ENCODE measurements at places on chromosomes 7 and 10. TPM values are rescaled to one million over a fixed set of nuclear protein-coding genes. Genes with fewer than 3 reads are reported as not detected.

Gene CALCR
- total RNA-seq: not detected

Gene SCIN
- total RNA-seq: 0.02 TPM

Gene C10orf67
- 0.20 TPM for total RNA-seq

Gene TMEM184A
- total RNA-seq: not detected

Gene AEBP1
- total RNA-seq: 6.1 TPM

Gene CD36
- not detected for total RNA-seq

Gene VPS50
- 24.5 TPM for total RNA-seq

Gene PNLIPRP3
- not detected for total RNA-seq

Gene SLC13A1
- not detected for total RNA-seq

Gene AGBL3
- 2.2 TPM for total RNA-seq

Gene CLCN1
- total RNA-seq: 0.07 TPM

Gene LGI1
- not detected for total RNA-seq

Gene FOXP2
- total RNA-seq: not detected

Gene GPR141
- total RNA-seq: not detected

Gene CDK1
- total RNA-seq: 91.4 TPM

Gene TYSND1
- total RNA-seq: 10.7 TPM

Gene MYPN
- total RNA-seq: not detected

Gene CHAT
- not detected for total RNA-seq

Gene PLAU
- total RNA-seq: 1.1 TPM

Gene CRTAC1
- not detected for total RNA-seq

Gene ST8SIA6
- total RNA-seq: 1.1 TPM

Gene CALD1
- total RNA-seq: 1.3 TPM

Gene OR2A7
- total RNA-seq: 3.9 TPM

Gene SLC29A3
- total RNA-seq: 2.7 TPM

Gene MTURN
- 1.1 TPM for total RNA-seq

Gene OR2A42
- 0.07 TPM for total RNA-seq

Gene PTPRE
- total RNA-seq: 35.7 TPM

Gene NOS3
- total RNA-seq: 10.5 TPM

Gene OPALIN
- total RNA-seq: not detected

Gene KIN
- total RNA-seq: 13.9 TPM

Gene C10orf62
- not detected for total RNA-seq

Gene SPOCK2
- 341 TPM for total RNA-seq

Gene PAPSS2
- total RNA-seq: 0.07 TPM

Gene NPFFR1
- total RNA-seq: not detected

Gene MACROH2A2
- total RNA-seq: 3.5 TPM

Gene EPHB4
- total RNA-seq: 1.0 TPM

Gene LRRC4
- not detected for total RNA-seq

Gene ARL4A
- total RNA-seq: 11.4 TPM

Gene BTRC
- 14.8 TPM for total RNA-seq

Gene LRRTM3
- total RNA-seq: not detected

Gene GOLGA7B
- 5.3 TPM for total RNA-seq

Gene NXPH1
- not detected for total RNA-seq

Gene TMEM130
- not detected for total RNA-seq

Gene ATRNL1
- total RNA-seq: 0.22 TPM
